ENCODE measurements at places on chromosomes 6 and 20.

- no peak for DNase-seq
These were observed 19.5 kb upstream of the ADTRP start for GRCh38 chr6:11798096-11798495.

GRCh38 chr20:62758226-62758912 is 37.9 kb upstream of the MRGBP start:
- DNase-seq, result no peak

- DNase-seq, result no peak
These were observed 17.4 kb upstream of the TRAM2 start for GRCh38 chr6:52594221-52594620.

- DNase-seq, result no peak
These were observed 13.6 kb upstream of the GUCA1A start for GRCh38 chr6:42159431-42160024.

DNA sequence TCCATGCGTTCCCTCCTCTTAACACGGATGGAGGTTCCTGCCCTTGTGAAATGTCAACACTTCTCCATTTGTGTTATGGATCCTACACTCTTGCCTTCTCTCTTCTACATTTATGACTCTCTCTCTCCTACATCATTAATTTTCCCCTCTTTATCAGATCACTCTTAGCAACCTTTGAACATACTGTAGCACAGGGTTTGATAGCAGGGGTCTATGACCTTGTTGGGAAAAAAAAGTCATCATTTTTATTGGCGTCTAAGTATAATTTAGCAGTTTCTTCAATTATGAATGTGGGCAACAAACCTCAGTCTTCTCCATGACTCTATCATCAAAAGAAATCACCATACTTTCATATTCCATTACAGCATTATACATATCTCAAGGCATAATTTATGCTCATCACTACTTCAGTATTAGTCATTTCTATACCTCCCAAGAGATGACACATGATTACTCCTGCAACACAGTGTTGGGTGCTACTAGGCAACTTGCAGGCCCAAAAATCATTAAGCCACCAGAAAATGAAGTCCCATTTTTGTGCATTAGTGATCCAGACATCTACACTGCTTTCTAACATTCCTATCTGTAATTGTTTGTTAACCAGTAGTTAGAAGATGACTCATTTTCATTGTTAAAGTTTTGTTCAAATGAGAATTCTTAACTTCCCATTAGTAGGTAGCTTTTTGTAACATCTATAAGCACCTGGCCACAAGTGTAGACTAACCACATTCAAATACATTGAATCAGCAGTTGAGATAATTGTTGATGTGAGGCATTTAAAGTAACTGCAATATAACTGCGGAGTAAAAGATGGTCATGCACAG is 9.5 kb downstream of the CYP39A1 start:
- no peak for DNase-seq

- DNase-seq, result no peak
These were observed 6.4 kb downstream of the ZSWIM3 start for GRCh38 chr20:45863543-45864470.

GRCh38 chr20:48066246-48066645 is 281.0 kb upstream of the SULF2 start:
- no peak for DNase-seq

GRCh38 chr6:169640351-169640852 is 61.4 kb downstream of the WDR27 start:
- no peak for DNase-seq
